Vagina (tissue), 2 donors: ENCODE measurements at places on chromosomes 12 and 14.

GRCh38 chr14:67762051-67762450 is 54.3 kb downstream of the ZFYVE26 start:
- DNase-seq = no peak

GRCh38 chr12:47308672-47309071 is 228.9 kb upstream of the AMIGO2 start:
- no peak for DNase-seq

DNA sequence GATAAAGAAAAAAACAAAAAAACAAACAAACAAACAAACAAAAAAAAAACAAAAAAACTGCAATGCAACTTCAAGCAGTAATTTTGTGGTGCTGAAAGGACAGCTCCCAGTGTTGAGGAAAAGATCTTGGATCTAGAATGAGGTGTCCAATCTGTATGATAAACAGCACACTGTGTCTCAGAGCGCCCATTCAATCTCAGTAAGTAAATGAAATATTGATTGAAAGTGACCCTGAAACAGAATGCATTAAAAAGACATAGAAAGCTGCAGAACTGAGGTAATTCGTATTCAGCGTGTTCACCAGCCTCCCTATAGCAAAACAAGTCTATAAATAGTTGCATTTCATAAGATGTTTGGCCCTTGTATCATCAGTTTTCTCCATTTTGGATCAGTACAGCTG is 153.0 kb downstream of the NOVA1 start:
- DNase-seq = no peak

DNA sequence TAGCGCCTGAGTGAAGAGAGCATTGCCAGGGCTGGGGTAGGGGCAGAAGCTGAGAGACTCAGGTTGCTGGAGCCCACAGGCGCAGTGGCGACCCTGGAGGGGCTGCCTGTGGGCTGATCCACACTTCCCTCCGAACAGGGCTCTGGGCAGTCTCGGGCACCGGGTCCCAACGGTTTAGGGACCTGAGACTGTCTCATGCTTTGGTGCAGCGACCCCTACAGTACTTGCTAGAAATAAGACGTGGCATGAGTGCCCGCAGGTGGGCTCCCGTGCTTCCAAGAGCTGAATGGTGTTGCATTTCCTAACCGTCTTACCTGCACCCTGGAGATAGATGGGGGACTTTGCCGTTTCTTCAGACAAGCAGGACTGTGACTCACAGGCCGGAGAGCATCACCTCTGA is 57.4 kb downstream of the AACS start:
- DNase-seq = no peak

- DNase-seq = no peak
These were observed 5.0 kb upstream of the NEDD1 start for GRCh38 chr12:96902076-96902475.

DNA sequence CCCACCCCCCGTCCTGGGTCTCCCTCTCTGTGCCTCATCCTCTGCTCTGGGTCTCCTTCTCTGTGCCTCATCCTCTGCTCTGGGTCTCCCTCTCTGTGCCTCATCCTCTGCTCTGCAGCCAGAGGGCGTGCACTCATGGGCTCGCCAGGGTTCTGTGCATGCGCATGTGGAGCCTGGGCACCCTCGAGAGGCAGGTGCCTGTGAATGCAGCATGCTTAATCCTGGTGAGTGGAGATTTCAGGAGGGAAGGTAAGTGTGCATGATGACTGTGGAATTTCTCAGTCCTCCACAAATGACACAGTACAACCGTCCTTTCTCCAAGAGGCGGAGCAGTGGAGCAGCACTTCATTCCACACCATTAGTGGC is 65.2 kb downstream of the EP400 start:
- DNase-seq = no peak

GRCh38 chr14:80428171-80428570 is 216.9 kb upstream of the DIO2 start:
- DNase-seq = no peak

- no peak for DNase-seq
These were observed 194.9 kb downstream of the PAH start for GRCh38 chr12:102722147-102722546.

DNA sequence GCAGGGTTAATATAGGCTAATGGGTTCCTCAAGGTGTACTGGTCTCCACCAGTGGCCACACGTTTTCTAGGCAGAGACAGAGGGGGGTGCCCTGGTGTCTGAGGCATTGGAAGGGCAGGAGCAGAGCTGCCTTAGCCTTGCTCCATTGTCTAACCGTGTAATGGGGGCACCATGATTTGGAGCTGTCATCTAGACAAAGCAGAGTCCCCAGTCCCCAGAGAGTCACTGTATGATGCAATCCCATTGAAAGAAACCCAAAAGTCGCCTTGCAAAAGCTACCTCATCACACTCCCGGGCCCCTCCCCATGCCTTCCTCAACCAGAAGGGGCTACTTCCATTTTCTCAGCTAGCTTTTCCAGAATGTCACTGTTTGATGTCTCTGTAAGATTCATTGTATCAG is 487.1 kb downstream of the AACS start:
- DNase-seq = no peak

- DNase-seq = no peak
These were observed 290.7 kb upstream of the PDE3A start for GRCh38 chr12:20077618-20078017.

DNA sequence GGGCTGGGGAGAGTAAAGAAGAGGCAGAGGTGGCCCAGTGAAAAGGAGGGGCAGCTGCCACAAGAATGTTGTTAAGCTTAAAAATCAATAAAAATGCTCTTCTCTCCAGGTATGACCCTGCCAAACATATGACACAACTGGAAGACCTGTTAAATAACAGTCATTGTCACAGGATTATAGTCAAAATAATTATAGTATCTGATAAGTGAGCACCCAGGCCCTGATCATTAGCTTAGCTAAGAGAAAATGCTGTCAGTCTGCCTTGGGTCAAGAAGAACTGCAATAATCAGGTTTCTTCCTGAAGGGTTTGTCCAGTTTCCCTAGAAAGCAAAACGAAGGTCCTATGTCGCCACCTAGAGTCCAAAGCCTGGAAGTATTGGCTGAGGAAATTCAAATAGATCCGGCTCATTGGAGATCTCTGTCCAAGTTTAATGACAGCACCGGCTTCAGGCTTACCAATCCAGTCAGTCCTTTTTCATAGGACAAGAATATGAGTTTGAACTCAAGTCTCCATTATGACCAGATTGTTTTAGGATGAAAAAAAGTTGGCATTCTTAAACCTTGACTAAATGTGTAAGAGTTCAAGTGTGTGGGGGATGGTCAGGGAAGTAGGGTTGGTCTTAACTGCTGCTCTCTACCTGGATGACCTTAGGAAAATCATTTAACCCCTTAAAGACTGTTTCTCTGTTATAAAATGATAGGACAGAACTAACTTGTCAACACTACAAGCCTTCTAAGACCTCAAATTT is 22.5 kb upstream of the NKX2-8 start:
- no peak for DNase-seq

DNA sequence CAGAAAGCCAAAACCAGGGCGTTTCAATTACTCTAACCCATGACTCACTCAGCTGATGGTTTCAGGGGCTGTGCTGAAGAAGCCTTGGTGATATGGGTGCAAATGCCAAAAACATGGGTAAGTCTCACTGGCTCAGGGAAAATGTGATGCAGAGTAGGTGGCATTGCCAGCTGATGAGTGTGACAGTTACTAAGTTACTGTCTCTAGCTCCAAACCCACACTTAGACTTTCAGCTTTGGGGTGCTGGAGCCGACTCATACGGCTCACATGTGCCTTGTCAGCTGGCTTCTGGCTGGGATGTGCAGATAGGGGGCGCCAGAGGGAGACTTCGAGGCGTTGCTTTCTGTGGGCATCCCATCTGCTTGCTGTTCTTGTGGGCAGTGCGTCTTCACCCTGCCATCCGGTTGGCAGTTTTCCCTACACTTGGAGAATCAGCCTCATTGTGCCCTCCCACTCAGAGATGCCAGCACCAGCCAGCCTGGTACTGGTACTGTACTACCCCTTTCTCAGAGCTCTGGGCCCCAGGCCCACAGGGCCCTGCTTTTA is 11.1 kb upstream of the KRT7 start:
- DNase-seq = no peak
